ENCODE measurements at places on chromosomes 11 and 22.

DNA sequence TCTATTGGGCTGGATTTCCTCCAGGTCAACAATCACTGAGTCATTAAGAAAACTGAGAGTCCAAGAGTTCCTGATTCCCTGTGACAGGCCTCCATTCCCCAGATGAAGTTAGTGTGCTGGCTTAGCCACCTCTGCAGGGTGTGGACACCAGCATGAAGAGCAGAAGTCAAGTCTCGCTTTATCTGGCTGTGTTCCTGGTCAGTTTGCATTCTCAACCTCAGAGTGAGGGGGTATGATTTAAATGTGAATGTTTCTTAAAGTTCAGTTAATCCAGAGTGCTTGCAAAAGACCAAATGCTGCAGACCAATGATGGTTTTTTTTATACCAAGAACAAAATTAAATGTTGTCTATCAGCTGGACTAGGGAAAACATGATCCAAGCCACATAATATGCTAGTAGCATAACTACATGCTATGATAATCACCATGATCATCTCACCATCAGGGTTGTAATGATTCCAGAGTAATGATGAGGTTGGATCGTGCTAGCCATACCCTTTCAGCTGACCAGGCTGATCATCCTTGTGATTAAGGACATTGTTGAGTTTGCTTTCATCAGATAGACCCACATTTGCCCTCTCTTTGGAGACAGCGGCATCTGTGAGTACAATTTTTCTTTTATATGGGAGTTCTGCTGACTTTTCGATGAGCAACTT lies 145.8 kb upstream of the ARHGAP20 start:
- DNase-seq: no peak

GRCh38 chr11:9459667-9460321 lies 1.0 kb upstream of the ZNF143 start:
- DNase-seq: peak; percentile 39

DNA sequence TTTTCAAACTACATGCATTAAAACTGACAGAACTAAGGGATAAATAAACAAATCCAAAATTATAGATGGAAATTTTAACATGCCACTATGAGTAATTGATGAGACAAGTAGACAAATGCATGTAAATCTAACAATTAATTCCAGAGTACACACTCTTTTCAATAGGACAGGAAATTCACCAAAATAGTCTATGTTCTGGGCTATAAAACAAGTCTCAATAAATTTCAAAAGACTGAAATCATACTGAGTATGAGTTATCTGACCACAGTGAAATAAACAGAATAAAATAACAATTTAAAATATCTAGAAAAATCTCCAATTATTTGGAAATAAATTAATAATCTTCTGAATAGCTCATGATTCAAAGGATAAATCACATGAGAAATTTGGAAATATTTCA lies 38.5 kb upstream of the ME3 start:
- no peak for DNase-seq

GRCh38 chr11:117497206-117497951 lies 169.7 kb downstream of the CEP164 start:
- no peak for DNase-seq

GRCh38 chr11:5285703-5286340 lies 15.9 kb downstream of the OR51B4 start:
- DNase-seq: no peak

DNA sequence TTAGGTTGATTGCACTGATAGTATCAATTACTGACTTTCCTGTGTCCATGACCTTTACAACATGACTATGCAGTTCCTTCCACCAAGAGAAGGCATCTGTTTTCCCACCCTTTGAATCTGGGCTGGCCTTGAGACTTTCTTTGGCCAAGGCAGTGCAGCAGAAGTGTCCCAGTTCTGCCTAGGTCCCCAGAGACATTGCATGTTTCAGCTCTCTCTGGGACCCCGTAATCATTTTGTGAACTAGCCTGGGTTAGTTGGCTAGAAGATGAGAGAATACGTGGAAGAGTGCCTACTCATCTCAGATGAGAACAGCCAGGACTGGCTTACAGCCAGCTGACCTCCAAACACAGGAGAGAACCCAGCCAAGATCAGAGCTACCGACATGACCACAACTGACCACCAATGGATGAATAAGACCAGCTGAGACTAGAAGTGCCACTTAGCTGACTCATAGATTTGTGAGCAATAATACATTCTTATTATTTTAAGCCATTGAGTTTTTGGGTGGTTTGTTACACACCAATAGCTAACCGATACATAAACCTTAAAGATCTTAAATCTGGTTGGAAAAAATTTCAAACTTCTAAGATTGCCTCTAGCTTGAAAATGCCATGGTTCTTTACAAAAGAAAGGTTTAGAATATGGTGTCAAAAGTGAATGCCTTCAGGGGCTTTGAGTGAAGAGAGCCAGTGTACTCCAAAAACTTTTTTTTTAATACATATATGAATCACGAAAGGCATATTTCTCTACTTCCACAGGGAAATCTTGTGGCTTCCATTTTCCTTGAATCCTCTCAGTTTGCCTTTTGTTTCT lies 145.2 kb downstream of the FBXO7 start:
- DNase-seq: no peak

DNA sequence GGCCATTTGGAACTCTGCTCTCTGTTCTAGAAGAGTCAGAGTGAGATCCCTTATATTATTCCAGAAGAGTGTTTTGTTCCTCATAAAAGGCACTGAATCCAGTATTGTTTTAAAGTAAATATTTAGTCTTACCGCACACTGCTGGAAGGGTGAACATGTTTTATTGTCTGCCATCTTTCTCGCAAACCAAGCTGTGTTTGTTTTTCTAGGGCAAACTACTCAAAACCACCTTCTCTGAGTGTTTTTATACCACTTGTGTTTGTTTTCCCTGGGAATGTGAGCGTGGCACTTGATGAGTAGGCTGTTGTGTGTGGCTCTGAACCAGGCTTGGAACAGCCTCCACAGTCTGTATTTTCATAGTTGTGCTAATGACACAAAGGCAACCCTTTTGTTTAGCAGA lies 89.8 kb downstream of the DBX1 start:
- DNase-seq: no peak

- no peak for DNase-seq
These were observed 18.4 kb downstream of the OR51L1 start for GRCh38 chr11:5013012-5013411.

DNA sequence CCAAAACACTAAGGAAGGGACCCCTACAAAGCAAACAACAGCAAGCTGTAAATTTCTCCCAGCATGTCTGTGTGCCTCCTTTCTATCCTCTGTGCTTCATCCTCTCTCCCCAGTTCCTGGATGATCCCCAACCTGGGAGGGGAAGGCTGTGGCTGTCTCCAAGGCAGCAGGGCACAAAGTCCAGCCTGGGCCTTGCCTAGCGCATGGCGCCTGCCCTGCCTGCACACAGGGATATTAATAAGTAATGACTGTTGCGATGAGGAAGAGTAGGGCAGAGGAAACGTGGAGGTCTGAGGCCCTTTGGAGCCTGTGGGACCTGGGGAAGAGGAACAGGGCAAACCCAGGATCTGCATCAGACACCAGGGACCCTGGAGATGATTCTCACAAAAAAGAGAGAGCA lies 2.0 kb downstream of the USH1C start:
- DNase-seq: no peak

- no peak for DNase-seq
These were observed 34.5 kb downstream of the WT1 start for GRCh38 chr11:32400670-32401369.

- DNase-seq: no peak
These were observed 43.1 kb downstream of the MTMR3 start for GRCh38 chr22:29926057-29926456.

GRCh38 chr11:43934601-43935423 lies 7.6 kb upstream of the C11orf96 start:
- DNase-seq: no peak

GRCh38 chr11:117410861-117411710 lies 83.4 kb downstream of the CEP164 start:
- DNase-seq: no peak

DNA sequence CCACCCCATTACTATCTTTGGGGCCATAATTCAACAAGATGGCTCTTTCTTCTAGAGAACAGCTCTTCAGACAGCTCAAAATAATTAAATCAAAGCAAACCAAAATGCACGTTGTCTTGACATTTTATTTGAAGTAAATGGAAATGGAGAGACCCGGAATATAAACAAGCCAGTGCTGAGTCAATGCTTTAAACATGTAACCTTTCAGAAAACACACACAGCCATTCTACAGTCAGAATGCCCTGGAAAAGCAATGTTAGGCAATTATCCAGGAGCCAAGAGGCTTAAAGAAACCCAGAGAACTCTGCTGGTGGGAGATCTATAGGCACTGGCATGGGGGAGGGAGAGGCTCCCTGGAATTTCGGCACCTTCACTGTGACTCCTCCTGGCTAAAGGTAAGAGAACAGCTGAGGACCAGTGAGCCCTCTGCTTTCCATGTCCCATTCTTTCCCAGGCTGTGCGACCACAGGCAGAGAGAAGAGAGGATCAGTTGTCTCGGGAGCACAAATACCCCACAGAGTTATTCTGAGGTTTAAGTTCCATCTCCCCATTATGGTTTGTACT lies 254.0 kb upstream of the CCDC90B start:
- DNase-seq: no peak

DNA sequence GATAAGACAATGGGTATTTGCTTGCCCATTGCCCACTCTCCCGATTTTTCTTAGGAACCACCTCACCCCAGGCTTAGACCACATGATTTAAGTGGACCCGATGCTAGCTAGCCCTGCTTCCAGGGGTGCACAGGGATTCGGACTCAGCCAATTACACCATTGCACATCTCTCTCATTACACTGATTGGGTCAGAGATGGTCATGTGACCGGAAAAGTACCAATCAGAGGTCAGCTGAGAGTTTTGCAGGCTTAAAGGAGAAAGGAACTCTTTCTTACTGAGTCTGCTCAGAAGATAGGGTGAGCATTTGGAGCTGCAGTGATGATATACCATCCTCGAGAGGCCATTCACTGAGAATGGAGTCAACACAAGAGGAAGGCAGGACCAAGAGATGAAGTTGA lies 12.2 kb upstream of the ANKK1 start:
- DNase-seq: no peak

DNA sequence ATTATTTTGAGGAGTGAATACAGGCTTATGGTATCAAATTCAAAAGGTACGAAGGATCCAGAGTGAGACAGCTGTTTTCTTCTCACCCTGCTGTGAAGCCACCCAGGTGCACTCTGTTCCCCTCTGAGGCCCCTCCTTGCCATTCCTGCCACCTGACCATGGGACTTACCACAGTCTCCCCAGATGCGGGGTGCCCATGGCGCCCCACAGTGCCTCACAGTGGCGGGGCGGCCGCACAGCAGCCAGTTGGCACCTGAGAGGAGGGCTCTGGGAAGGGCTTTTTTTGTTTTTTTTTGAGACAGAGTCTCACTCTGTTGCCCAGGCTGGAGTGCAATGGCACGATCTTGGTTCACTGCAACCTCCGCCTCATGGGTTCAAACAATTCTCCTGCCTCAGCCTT lies 151.7 kb downstream of the CEP164 start:
- DNase-seq: no peak

- DNase-seq: no peak
These were observed 17.8 kb downstream of the CD59 start for GRCh38 chr11:33718440-33718839.

GRCh38 chr11:66011239-66011784 lies 496 bp upstream of the CST6 start:
- DNase-seq: no peak

DNA sequence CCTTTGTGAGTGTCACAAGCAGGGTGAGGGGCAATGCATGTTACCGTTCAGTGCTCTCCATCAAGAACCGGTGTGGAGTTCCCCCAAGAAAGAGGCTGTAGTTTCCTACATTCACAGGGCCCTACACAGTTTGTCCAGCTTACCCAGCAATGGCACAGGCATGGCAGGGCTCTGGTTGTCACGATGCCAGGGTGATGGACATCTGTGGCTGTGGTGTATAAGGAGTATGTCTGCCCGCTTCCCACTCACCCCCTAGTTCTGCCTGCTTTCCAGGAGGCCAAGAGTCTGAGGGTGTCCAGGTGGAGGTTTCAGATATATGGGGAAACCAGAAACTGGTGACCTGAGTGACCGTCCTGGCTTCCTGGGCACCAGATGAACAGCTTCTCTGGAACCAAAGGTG lies 116.1 kb downstream of the PKNOX2 start:
- DNase-seq: no peak

All from activated CD4-positive, alpha-beta T cell treated with anti-CD3 and anti-CD28 coated beads, Interleukin-2, amount 50 U/mL, for 4 hours (primary cell).